ENCODE measurements at places on chromosomes 12 and 14. TPM values are rescaled to one million over a fixed set of nuclear protein-coding genes. Genes with fewer than 3 reads are reported as not detected.

DNA sequence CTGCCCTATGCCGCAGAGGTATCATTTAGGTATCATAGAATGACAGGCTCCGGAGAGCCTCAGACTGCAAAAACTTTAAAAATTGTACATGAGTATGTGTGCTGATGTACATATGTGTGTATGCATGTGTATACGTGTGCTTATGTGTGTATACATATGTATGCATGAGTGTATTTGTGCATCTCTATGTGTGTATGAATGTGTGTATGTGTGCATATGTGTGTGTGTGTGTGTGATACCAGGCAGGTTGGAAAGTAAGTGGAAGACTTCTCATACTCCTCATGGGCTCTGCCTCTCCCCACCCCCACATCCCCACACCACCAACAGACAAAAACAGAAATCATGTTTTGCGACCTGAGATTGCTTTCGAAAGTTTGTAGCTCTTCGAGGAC, 621 bp upstream of the TMEM117 start:
- no peak for DNase-seq

GRCh38 chr12:122870867-122871664, 24.9 kb downstream of the VPS37B start:
- no peak for DNase-seq

GRCh38 chr14:93023802-93024434, 91.8 kb downstream of the ITPK1 start:
- DNase-seq, result no peak

- DNase-seq, result no peak
Measured at GRCh38 chr14:37013078-37013477, 159.3 kb downstream of the SLC25A21 start.

DNA sequence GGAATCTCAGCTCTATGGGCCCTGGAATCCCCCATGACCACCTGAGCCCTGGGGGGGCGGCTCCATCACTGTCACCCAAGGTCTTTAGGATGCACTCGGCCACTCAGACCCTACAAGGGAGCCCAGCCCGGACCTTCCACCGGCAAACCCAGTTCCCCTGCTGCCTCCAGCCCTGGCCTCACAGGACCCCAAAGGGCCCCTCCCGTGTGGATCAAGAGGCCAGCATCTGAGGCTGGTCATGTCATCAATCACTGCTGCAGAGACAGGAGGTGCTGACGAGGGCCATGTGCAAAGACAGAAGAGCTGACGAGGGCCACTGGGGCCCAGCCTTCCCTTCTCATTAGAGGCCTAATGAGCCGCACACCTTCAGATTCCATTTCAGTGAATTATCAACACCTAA, 39.0 kb upstream of the SFSWAP start:
- DNase-seq, result no peak

GRCh38 chr14:70995211-70995610, 88.0 kb downstream of the PCNX1 start:
- no peak for DNase-seq

DNA sequence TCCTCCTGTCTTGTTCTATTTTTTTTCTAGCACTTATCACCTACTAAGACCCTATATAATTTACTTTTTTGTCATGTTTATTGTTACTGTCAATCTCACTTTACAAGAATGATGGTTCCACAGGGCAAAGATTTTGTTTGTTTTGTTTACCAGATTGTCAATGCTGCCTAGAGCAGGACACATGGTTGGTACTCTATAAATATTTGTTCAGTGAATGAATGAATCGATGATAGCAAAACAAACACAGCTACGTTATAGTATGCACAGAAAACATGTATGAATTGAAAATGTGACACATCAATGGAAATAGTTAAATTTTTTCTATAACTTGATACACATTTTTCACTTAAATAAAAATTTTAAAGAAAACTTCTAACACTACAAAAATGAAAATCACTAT, 67.1 kb upstream of the KRR1 start:
- no peak for DNase-seq

DNA sequence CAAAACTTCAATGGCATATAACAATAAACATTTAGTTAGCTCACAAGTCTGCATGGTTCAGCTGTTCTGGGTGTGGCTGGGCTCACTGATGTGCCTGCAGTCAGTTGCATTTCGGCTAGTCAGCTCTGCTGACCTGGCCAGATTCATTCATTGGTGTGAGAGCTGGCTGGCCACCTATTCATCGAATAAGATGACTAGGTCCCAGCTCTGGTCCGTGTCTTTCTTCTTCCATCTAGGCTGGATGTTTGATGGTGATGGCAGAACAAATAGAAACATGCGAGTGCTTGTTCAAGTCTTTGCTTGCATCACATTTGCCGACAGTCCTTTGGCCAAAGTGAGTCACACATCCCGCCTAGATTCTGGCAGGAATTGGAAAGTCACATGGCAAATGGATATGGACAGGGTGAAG, 203.3 kb upstream of the CRY1 start:
- DNase-seq, result peak; percentile 82

- DNase-seq, result no peak
Measured at GRCh38 chr12:11805043-11805442, 155.6 kb downstream of the ETV6 start.

- no peak for DNase-seq
Measured at GRCh38 chr14:93160353-93160801, 24.3 kb downstream of the MOAP1 start.

DNA sequence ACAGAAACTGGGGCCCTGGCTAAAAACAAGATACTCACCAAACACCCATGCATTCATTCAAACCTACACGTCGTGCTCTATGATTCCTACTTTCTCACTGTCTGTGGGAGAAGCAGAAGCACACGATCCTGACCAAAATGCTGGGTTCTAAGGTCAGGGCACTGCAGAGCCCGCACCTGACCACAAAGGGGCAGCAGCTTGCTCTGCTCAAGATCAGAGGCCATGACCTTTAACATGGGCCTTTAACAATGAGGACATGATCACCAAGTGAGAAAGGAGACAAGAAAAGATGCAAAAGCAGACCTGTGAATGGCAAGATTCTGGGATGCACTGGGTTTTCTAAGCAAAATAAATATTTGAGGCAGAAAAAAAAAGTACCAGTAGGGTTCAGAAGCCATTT, 40.1 kb upstream of the VPS33A start:
- DNase-seq, result no peak

GRCh38 chr14:52110441-52111086, 41.7 kb upstream of the NID2 start:
- DNase-seq, result no peak

GRCh38 chr12:131129839-131130238, 176.1 kb downstream of the ADGRD1 start:
- peak; percentile 13 for DNase-seq

- DNase-seq, result no peak
Measured at GRCh38 chr12:116860263-116860662, 21.0 kb downstream of the HRK start.

DNA sequence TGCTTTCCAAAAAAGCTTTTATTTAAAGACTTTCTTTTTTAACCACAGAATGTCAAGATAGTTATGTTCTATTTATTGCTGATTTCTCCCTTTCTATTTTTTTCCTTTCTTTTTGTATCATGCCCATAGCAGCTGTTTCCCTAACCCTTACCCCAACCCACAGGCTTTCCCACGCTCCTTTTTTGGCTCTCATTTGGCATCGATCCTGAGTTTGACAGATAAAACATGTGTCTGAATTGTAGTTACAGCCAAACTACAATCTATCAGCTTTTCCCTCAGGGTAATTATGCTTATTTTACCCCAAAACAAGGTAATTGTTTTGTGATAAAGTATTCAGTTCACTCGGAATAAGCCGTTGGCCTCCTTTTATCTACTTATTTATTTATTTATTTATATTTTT, 46.7 kb downstream of the PDE3A start:
- no peak for DNase-seq

DNA sequence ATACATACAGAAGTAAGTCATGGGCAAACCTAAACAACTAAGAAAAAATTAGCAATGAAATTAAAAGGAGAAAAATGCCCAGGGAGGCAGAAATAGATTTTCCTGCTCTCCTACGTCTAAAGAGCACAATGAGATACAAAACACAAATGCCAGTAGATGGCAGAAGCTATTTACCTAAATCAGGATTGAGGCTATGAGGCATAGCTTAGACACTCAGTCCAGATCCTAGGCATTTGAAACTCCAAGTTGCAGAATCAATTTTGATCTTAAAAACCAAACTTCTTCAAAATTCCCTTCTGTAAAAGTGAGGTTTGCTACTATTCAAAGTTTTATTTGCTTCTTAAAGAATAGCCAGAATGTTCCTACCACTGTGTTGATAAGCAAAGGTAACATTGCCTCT, 368.6 kb downstream of the DAD1 start:
- DNase-seq, result no peak

GRCh38 chr12:39127401-39127800, 222.0 kb upstream of the CPNE8 start:
- DNase-seq, result peak; percentile 90

DNA sequence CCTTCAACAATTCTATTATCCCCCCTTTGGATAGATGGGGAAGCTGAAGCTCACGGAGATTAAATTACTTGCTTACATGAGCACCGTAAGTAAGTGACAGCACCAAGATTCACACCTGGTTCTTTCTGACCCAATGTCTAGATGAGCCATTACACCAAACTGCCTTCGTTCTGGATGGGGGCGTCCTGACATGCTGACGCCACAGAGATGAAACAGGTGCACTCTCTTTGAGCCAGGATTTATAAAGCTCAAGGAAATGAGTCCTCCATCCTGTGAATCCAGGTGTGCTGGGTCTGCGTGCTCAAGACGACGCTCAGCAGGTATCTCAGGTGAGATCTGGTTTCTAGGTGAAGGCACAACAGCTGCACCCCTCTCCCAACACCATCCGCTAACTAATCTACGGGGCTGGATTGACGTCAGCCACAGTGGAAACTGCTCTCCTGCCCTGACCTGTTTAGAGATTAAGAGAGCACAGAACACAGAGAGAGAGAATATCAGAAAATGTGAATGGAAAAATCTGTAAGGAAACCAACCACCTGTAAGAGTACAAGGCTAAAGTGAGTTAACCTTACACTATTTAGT, 61.6 kb downstream of the KSR2 start:
- no peak for DNase-seq

DNA sequence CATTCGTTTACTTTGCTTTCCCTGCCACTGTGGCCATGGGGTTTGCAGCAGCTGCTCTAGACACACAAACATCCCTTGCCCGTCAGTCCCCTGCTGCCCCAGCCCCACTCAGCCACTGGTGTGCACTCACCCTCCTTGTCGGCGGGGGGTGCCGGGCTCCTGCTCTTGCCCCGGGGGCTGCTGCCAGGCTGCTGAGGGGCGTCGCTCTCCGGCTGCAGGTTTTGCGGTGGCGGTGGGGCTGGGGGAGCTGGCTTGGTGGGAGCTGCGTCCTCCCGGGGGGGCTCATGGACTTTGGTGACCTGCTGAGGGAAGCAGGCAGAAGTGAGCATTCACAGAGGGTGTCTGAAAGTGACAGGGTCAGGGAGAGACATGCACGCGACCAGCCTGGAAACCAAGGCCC, 67.1 kb downstream of the RFLNA start:
- DNase-seq, result no peak

- DNase-seq, result no peak
Measured at GRCh38 chr12:110923192-110923591, 2.8 kb upstream of the MYL2 start.

DNA sequence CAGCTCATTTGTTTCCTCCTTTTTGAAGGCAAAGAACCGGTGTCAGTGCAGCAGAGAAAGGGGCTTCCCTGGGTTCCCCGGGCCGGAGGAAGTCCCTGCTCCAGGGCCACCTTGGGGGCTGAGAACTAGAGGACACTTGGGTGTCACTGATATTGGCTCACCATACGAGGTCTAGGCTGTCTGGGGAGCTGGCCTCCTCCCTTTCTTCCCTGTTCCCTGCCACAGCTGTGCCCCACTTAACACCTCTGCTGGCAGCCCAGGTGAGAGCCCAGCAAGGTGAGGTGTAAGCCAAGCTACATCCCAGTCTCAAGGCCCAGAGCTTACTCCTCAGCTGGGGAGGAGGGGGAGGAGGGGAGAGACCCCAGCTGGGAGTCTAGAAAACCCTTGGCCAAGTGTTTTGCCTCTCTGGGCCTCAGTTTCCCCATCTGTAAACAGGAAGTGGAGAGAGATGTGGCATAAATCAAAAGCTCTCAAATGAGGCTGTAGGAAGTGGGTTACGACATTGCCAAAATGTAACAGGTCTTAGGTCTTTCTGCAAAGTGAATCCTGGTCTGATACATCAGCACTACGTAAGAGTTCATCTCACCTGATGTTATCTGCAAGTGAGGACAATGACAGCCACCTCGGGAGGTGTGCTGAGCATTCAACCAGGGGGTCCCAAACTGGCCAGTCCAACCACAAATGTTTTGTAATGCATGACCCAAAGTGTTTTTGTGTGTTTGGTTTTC, 25.5 kb downstream of the RASAL1 start:
- no peak for DNase-seq

- no peak for DNase-seq
Measured at GRCh38 chr12:82593901-82594396, 92.8 kb upstream of the TMTC2 start.

DNA sequence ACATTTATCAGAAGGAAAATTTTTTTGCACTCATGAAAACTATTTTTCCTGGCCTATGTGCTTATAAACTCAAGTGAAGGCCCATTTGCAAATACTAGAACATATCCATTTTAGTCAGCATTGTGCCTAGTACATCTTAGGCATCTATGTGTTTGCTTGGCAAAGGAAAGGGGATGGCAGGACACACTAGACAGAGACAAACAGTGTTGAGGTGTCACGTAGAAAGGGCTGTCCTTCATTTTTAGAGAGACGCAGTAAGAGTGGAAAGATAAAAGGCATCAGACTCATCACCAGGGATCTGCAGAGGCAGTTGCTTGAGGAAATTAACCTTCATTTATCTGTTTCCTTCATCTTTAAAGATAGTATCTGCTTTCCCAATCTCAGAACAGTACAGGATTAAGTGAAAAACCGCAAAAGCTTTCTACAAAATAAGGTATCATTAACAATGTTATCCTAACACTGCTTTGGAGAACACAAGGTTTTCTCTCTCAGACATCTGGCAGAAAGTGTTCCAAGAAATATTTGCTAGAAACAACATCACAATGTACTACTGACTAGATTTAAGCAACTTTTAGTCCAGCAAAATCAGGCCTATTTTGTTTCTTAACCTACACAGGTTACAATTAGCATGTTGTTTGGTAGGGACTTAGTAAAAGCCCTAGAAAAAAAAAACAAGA, 2.0 kb downstream of the YBX3 start:
- no peak for DNase-seq

GRCh38 chr12:113577464-113578129, 105.9 kb upstream of the LHX5 start:
- DNase-seq, result no peak

The LMO3 gene
- total RNA-seq, result not detected

The KRT80 gene
- total RNA-seq, result 6.7 TPM

The STAC3 gene
- total RNA-seq, result 0.27 TPM

The OR6C2 gene
- total RNA-seq, result not detected

The GALNT8 gene
- 0.35 TPM for total RNA-seq

The PKP2 gene
- 4.6 TPM for total RNA-seq

The PAH gene
- total RNA-seq, result not detected

The MYBPC1 gene
- not detected for total RNA-seq

The BMP4 gene
- total RNA-seq, result 1.8 TPM

The RAD9B gene
- total RNA-seq, result 0.23 TPM

Data from HT1080 (cell line).